ENCODE measurements at places on chromosomes 2 and 18. TPM values are rescaled to one million over a fixed set of nuclear protein-coding genes. Genes with fewer than 3 reads are reported as not detected.
A peak's percentile ranks its signal among the peaks of the same experiment; 100 is the strongest.

Gene NEURL3
- total RNA-seq = not detected

- no peak for DNase-seq
These were observed 155.6 kb upstream of the HS6ST1 start for GRCh38 chr2:128474036-128474955.

DNA sequence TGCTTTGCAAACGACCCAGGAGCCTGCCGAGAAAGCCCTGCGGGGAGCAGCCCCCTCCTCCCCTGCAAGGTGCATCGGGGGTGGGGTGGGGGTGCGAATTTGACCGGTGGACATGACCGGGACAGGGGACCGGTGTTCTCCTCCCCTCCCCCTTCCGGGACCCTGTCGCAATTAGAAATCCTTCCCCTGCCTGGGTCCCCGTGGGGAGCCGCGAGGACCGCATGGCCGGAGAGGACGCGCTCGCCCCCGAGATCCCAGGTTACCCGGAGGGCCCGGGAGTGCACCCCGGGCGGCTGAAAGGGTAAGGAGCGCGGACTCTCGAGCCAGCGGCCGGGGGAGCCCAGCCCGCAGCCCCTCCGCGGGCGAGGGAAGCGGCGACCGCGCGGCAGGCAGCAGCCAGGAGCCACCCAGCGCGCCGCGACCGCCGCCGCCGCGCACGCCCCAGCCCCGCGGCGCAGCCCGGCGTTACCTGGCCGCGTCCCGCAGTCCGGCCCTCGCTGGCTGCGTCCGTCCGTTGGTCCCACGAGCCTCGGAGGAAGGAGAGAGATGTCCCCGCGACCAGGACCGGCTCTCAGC, 482 bp downstream of the DLGAP1 start:
- DNase-seq = no peak

Gene IL1F10
- not detected for total RNA-seq

DNA sequence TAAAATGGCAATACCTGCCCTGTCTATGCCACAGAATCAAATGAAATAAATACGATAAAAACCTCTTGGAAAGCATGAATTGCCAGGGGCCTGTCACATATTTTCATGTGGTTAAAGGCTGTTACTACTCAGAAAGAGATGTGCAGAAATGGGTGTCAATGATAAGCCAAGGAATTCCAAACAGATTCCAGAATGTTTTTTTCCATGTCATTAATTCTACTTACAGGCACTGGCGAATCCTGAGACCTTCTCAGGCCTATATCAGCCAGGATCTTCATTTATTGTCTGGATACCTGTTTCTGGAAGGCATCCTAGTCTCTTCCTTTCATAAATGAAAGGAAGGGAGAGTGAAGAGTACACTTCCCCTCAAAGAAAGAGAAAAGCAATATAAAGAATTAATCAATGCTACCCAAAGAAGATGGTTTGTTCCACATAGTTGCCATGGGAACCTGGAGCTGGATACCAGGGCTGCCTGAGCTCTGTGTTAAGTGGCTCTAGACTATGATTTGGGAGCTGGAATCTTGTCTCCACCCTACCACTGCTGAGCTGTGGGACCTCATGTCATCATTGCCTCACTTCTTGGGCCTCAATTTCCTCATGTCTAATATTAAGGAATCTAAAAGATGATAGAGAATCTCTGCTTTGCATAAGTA, 335.1 kb upstream of the SKOR2 start:
- no peak for DNase-seq

Gene LYPD6B
- total RNA-seq = not detected

Gene MOGAT1
- not detected for total RNA-seq

DNA sequence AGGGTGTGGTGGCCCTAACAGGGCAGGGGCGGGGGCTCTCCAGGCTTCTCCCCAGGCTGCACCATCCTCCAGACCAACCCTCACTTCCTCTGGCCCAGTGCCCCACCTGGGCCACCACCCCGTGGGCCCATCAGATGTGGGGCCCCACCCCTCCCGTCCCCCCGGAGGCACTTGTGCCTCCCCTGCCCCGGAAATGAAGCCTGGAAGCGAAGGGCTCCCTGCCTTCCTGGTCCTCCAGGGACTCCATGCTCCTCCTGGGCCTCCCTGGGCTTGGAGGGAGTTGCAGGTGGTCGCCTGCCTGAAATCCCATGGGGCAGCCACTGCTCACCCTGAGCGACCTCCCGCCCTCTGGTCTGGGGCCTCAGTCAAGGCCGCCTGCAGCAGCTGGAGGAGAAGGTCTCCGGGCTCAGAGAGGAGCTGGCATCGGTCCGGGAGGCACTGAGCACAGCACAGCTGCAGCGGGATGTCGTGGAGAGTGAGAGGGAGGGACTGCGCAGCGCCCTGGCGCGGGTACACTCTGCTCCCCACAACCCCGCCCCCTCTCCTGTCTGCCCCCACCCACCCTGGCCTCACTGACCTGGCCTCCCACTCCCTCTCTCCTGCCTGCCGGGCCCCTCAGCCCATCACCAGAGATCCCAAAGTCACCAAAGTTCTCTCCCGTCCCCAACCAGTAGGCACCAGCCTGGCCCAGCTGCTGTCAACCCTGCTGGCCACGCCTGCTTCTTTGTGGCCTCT, 28.0 kb downstream of the CROCC2 start:
- peak; percentile 13 for DNase-seq

Gene VIT
- total RNA-seq = 3.9 TPM

DNA sequence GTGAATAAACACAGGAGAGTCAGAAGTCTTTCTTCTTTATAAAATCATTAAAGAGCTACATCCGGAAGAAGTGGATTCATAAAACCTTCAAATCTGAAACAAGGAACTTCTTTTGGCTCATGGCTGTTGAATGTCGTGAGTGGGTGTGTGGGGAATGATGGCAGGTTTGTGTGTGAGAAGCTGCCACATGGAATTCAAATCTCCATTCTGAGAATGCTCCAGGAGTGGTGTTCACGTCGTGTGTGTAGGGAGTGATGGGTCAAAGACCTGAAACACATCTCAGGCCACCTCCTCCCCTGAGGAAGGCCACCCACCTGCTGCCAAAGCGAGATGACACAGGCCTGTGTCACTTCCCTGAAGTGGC, 28.9 kb downstream of the FAM228A start:
- DNase-seq = no peak

- DNase-seq = no peak
These were observed at the start of gene ADD2 for GRCh38 chr2:70767699-70768589. Gene ADD2, minus strand, starts transcription at chr2:70768200. Its CDS starts 61,792 bp downstream, at chr2:70706408.

Gene ACTG2
- 846 TPM for total RNA-seq

All from uterus (tissue), 4 donors.